Brain microvascular endothelial cell (primary cell): ENCODE measurements at places on chromosomes 3 and 15.

- no peak for DNase-seq
Measured at GRCh38 chr3:181622365-181622764, 89.4 kb upstream of the SOX2 start.

GRCh38 chr15:32825219-32825618, 107.4 kb downstream of the GREM1 start:
- DNase-seq: peak; percentile 59

DNA sequence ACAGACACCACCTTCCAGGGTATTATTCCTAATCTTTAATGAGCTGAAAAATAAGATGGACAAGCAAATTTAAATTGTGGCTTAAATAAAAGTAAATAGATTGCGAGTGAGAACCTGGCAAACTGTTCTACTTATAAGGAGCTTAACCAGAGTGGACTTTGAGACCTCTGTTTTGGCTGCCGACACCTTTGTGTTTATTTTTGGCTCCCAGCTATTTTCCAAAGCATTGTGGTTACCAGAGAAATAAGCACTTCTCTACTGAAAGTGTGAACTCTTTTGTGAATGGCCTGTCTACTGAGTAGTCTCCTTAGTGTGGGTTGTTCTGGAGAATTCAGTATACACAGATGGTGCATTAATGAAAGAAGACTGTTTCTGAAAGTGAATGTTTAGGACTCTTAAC, 109.4 kb downstream of the ATP8B4 start:
- no peak for DNase-seq

GRCh38 chr3:21294768-21295167, 456.2 kb downstream of the ZNF385D start:
- no peak for DNase-seq

DNA sequence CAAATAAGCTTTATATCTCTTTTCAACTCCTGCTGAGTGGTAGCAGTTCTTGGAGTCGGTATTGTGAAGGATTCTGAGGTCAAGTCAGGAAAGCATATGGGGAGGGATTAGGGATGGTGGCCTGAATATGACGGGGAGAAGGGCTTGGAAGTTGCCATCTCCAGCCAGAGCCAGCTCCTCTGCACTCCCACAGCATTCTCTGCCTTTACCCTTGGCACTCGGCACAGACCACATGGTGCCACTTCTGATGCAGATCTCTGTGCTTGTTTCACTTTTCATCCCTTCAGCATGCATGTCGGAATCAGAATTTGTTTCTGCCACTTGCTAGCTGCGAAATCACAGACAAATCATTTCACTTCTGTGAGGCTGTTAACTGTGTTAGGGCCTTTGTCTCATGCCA, 52.5 kb downstream of the RAB11A start:
- no peak for DNase-seq
